ENCODE measurements at places on chromosomes 4 and X. TPM values are rescaled to one million over a fixed set of nuclear protein-coding genes. Genes with fewer than 3 reads are reported as not detected.

- no peaks in the 10 kb centered on the region for H3K36me3 ChIP-seq
- no peak overlapping the region for H3K4me3 ChIP-seq
- H3K27ac ChIP-seq, result no peak overlapping the region
- no peak for DNase-seq
- no peaks in the 10 kb centered on the region for H3K4me1 ChIP-seq
These were observed 373.4 kb downstream of the PRDM5 start for GRCh38 chr4:120549011-120549570.

- no peaks in the 10 kb centered on the region for H3K36me3 ChIP-seq
- H3K27me3 ChIP-seq, result no peaks in the 10 kb centered on the region
- no peaks in the 10 kb centered on the region for H3K4me1 ChIP-seq
These were observed 103.9 kb downstream of the IQCM start for GRCh38 chr4:149711593-149712365.

The INTS12 gene
- total RNA-seq, result 27.4 TPM

The MAGEC2 gene
- 29.1 TPM for total RNA-seq

- no peaks in the 10 kb centered on the region for H3K4me1 ChIP-seq
- H3K36me3 ChIP-seq, result no peaks in the 10 kb centered on the region
- no peak overlapping the region for H3K4me3 ChIP-seq
- no peaks in the 10 kb centered on the region for H3K27me3 ChIP-seq
These were observed 210.8 kb upstream of the IRS4 start for GRCh38 chrX:108947205-108947604.

DNA sequence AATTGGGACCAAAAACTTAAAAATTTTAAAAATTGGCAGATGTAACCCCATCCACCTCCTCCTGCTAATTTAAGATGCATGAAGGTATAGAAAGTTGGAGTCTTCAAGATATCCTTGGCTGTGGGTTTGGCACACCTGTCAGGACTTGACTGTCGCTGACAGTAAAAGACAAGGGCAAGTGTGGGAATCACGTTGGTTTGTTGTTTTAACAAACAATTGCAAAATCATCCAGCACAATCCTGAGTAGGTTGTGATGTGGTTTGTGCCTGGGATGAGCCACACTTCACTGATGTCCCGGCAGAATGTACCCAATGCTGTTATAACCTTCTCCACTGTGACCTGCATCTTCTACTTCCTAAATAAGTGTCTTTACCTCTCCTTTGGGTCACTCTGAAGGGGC lies 24.0 kb downstream of the HOPX start:
- H3K27me3 ChIP-seq, result no peaks in the 10 kb centered on the region
- H3K27ac ChIP-seq, result no peak overlapping the region
- H3K36me3 ChIP-seq, result no peaks in the 10 kb centered on the region
- H3K4me1 ChIP-seq, result peaks cover 8% of the 10 kb centered on the region

DNA sequence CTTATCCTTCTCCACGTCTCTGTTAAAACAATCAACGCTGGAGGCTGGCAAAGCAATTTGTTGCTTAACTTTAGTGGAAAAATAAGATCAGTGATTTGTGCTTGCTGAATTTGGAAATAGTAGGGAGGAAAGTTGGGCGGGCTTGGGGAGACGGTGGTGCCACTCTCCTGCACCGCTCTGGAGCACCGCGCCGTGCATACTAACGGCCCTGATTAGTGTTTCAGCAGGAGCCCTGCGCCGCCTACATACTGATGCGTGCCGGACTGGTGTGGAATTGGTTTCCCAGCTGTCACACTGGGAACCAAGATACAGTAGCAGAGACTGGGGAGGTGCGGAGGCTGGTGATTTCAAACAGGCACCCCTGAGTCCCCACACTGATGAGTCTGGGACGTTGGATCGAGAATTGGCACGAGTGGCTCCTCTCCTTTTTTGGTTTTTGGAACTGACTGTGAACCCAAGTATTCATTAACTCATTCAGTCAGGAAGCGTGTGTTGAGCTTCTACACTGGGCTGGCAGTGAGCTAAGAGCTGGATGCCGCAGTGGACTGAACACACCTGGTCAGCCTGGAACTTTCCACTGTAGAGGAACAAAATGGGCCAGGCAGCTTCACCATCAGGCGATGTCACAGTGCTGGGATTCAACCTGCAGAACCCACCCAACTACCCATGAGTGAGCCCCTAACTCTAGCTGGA lies 29.0 kb upstream of the PSAPL1 start:
- no peaks in the 10 kb centered on the region for H3K4me1 ChIP-seq
- no peak for DNase-seq
- H3K27ac ChIP-seq, result no peak overlapping the region
- H3K4me3 ChIP-seq, result no peak overlapping the region
- H3K27me3 ChIP-seq, result peaks cover 2% of the 10 kb centered on the region

GRCh38 chr4:33722254-33722653 lies 2522.1 kb downstream of the ARAP2 start:
- no peak for DNase-seq
- no peak overlapping the region for H3K27ac ChIP-seq
- no peak overlapping the region for H3K4me3 ChIP-seq
- H3K27me3 ChIP-seq, result no peaks in the 10 kb centered on the region
- no peaks in the 10 kb centered on the region for H3K4me1 ChIP-seq

- no peaks in the 10 kb centered on the region for H3K4me1 ChIP-seq
- no peak for DNase-seq
- H3K27ac ChIP-seq, result no peak overlapping the region
- no peaks in the 10 kb centered on the region for H3K27me3 ChIP-seq
These were observed 12.7 kb downstream of the MSANTD1 start for GRCh38 chr4:3261411-3262207.

The SMIM31 gene
- total RNA-seq, result 0.96 TPM

DNA sequence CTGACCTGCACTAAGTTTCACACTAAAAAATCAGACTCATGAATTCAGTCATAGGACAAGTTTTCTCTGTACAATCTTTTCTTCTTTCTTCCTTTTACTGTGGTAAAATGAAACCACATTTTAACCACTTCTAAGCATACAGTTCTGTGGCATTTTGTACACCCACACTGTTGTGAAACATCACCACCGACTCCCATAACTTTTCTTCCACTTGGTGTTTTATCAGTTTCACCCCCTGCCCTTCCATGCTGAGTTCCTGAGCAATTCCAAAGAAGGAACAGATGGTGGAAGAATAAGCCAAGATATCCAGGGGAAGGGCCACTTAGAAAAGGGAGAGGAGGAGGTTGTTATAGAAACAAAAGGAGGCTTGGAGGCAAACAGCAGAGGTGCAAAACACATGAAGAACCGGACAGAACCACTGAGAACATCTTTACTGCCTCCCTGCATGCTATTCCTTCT lies 22.6 kb downstream of the SLC25A4 start:
- no peaks in the 10 kb centered on the region for H3K4me1 ChIP-seq
- DNase-seq, result no peak
- H3K4me3 ChIP-seq, result no peak overlapping the region
- H3K36me3 ChIP-seq, result peaks cover 4% of the 10 kb centered on the region

DNA sequence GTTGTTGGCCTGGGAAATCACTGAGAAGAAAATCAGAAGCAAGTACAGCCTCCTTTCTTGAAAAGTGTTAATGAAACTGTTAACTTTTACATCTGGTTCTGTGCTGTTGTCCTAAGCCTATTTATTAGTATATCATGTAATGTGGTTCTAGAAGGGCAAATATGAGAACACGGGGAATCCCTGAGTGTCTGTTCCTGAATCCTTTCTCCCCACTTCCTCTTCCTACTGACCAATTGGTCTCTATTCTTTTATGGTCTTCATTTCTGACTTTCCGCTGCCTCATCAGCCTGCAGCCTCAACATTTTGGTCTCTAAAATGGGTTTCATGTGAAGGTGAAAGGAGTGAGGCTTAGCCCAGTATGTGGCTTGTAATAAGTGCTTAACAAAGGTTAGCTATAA lies 159.9 kb upstream of the MAMLD1 start:
- no peak for DNase-seq
- no peaks in the 10 kb centered on the region for H3K4me1 ChIP-seq
- no peak overlapping the region for H3K27ac ChIP-seq
- no peaks in the 10 kb centered on the region for H3K27me3 ChIP-seq
- no peaks in the 10 kb centered on the region for H3K36me3 ChIP-seq

The CABS1 gene
- 2.4 TPM for total RNA-seq

DNA sequence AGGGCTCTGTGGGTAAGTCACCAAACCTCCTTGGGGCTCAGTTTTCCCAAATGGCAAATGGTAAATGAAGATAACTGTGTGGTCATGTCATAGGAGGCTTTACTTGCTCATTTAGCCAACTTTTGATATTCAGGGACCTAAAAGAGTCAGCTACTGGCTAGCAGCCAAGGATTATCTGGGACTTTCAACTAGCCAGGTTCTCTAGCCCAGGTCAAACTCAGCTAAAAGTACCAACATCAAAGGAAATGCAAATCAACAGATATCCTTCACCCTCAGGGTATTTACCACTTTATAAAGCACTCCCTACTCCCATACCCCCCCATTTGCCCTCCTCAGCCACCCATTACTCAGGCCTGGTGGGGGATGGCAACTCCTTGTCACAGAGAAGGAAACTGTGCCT lies 7.5 kb downstream of the AMER1 start:
- no peak for DNase-seq
- H3K27ac ChIP-seq, result no peak overlapping the region
- no peak overlapping the region for H3K4me3 ChIP-seq
- no peaks in the 10 kb centered on the region for H3K36me3 ChIP-seq

The LAP3 gene
- total RNA-seq, result 98.1 TPM

DNA sequence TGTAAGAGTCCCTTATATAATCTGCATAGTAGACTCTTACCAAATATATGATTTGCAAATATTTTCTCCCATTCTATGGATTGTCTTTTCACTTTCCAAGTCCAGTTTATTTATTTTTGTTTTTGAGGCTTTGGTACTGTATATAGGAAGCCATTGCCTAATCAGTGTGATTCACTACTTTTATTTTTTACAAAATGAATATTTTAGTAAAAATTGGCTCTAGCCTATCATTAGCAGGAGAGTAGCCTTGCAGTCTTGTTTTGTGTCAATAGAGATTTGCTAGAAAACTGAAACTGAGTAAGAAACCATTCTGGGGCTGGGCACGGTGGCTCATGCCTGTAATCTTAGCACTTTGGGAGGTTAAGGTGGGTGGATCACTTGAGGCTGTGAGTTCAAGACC lies 199.9 kb upstream of the MAB21L2 start:
- H3K36me3 ChIP-seq, result no peaks in the 10 kb centered on the region
- DNase-seq, result no peak
- H3K4me1 ChIP-seq, result no peaks in the 10 kb centered on the region
- no peak overlapping the region for H3K27ac ChIP-seq

- H3K4me1 ChIP-seq, result no peaks in the 10 kb centered on the region
- peak; percentile 30 for DNase-seq
- no peak overlapping the region for H3K4me3 ChIP-seq
- H3K27me3 ChIP-seq, result no peaks in the 10 kb centered on the region
- no peak overlapping the region for H3K27ac ChIP-seq
- H3K36me3 ChIP-seq, result no peaks in the 10 kb centered on the region
These were observed 49.6 kb downstream of the MAP7D2 start for GRCh38 chrX:20066968-20067708.

The TCP11X2 gene
- not detected for total RNA-seq

- no peaks in the 10 kb centered on the region for H3K27me3 ChIP-seq
- H3K36me3 ChIP-seq, result no peaks in the 10 kb centered on the region
- DNase-seq, result no peak
- no peak overlapping the region for H3K4me3 ChIP-seq
- H3K4me1 ChIP-seq, result no peaks in the 10 kb centered on the region
These were observed 697.3 kb downstream of the CCSER1 start for GRCh38 chr4:90824266-90825150.

All from prostate gland (tissue), 2 donors.